ENCODE measurements at places on chromosomes 2 and 18.

DNA sequence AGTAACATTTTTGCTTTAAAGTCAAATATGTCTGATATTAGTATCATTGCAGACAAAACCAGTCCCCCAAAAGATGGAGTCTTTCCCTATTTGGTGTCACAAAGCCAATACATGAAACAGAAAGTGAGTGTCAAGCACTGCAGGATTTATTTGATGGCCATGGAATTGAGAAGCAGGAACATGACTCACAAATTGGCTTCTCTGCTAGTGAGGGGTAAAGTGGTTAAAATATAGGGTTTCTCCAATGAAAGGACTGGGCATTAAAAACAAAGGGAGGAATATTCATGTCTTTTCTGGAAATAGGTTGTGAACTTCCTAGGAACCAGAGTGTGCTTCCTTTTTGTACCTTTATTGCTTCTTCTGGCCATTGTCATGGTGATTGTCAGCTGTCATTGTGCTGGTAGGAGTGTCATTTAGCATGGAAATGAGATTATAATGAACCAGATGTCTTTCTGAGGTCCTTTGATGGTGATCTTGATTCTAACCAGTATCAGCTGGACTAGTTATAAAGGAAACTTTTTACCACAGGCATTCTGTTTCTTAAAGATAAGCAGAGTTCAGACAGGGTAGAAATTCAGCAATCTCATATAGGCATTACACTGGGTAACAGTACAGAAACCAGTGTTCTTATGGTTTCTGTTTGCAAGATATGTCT is 4.1 kb downstream of the REG1B start:
- DNase-seq: no peak

DNA sequence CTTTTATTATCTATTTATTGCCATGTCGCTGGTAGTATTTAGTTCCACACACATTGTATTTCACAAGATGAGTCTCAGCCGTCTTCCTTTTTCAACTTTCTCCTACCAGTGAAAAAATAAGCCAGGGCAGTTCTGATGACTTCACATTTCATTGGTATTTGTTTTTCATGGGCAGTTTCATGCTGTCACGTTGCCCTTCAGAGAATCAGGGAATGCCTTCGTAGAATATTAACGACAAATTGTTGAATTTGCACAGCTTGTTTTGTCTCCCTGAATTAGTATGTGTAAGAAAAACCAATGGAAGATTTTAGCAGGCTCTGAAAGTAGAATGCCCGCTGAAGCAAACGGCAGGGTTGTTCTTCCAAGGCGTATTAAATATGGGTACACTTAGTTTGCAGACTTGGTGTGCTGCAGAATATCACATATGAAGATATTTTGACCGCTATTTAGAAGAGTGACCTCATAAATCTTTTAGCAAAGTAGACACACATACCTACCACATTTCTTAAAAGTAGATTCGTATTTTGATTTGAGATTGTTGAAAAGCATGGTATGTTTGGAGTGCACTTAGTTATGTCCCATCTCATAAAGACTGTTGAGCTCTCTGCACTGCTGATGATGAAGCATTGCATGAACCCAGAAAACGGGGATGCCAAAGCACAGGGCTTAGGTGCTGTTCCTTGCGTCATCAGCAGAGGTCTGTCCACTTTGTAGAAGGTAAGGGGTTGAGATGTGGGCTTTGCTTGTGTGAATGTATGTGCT is 2.9 kb downstream of the NEDD4L start:
- no peak for DNase-seq

- no peak for DNase-seq
Observed at GRCh38 chr2:232028071-232028470, 66.6 kb downstream of the DIS3L2 start.

DNA sequence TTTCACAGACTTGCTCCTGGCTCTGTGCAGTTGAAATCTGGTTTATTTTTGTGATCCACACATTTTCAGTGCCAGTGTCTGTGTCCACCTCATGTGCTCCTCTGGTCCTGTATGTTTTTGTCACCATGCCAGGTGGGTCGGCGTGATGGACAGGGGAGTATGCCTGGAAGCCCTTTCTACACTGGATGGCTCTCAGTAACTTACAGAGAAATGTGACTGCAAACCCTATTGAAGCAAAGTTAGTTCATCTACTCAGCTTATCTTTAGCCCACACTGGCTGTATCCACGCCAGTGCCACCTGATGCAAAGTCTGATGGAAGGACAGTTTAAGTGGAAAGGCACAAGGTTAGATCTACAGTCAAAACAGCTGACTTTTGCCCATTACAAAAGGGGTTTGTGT is 4.3 kb downstream of the IMPA2 start:
- DNase-seq: no peak

DNA sequence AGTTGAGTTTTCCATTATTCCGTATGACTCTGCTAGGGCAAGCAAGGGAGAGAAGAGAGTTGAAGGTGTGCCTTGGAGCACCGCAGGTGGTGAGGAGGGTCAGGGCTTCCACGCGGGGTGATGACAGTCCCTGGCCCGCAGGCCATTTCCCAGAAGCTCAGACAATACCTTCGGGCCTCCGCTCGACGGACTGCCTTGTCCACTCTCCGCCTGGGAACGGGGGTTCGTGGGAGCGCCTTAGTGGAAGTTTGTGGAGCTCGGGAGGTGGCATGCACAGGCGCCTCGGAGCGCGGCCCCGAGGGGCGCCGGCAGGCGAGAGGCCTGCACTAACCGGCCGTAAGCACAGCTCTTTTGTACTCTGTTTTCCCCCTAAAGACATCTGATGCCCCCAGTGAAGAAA is 69.8 kb downstream of the ARHGEF33 start:
- DNase-seq: no peak

GRCh38 chr2:201697899-201698298 is 545 bp downstream of the MPP4 start:
- no peak for DNase-seq

DNA sequence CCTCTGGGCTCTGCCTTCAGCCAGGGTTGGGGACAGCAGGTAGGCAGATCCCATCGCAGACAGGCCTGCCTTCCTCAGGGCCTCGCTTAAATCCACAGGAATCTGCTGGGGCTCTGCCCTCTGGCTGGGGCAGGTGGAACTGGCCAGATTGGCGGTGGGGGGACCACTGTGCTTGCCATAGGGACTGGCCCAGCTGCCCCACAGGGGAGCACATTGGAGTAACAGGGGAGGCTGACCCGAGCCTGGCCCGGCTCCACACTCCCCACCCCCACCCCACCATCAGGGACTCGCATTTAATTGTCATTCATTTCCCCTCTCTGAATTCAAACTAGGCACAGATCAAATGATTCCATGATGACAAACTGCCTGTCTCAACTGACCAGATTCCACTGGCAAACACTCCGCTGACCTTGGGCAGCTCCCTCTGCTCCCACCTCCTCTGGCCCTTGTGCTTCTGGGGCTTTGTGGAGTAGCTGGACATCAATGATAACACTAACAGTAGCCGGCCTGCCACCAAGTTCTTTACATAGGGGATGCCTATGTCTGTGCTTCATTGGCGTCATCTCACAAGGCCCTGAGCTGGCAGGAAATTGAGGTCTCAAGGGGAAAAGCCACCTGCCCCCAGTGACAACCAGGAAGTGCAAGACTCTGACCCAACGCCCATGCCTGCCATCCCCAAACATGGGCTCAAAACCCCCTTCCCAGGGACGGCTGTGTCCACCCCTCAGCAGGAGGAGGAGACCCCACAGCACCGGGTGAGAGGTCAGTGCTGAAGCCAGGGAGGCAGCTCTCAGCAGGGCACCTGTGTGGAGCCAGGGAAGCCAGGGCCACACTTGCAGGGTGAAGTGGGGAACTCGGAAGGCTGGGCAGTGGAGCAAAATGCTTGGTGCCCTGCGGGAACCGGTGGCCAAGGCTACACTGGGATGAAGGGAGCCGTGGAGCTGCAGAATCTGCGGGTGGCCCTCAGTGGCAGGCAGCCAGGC is 2.1 kb upstream of the B3GNT7 start:
- no peak for DNase-seq

GRCh38 chr2:198873503-198874471 is 584.0 kb downstream of the SATB2 start:
- no peak for DNase-seq

- DNase-seq: no peak
Observed at GRCh38 chr2:3741867-3742602, 38.7 kb downstream of the DCDC2C start.
